ENCODE measurements at places on chromosomes 4 and X.

DNA sequence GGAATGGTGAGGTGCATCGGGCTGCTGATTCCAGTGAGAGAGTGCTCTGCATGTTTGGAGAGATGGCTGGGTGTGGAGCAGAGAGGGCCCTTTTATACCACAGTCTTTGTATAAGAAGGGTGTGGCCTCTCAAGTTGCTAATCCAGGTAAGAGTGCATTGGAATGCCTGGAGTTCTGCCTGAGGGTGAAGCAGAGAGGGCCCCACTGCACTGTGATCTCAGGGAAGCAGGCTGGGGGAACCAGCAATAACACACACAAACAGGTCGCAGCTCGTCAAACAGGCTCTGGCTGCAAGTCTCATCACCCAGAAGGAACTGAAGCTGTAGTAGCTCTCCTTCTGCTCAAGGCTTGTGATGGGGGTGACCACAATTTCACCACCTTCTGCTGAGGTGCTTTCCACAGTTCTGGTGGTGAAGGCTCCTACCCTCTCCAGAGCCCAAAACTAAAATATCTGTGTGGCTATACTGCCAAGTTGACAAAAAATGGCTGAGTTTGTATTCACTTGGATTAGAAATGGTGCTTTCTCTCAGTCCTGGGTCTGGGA lies 687.4 kb upstream of the HS3ST1 start:
- DNase-seq, result no peak

DNA sequence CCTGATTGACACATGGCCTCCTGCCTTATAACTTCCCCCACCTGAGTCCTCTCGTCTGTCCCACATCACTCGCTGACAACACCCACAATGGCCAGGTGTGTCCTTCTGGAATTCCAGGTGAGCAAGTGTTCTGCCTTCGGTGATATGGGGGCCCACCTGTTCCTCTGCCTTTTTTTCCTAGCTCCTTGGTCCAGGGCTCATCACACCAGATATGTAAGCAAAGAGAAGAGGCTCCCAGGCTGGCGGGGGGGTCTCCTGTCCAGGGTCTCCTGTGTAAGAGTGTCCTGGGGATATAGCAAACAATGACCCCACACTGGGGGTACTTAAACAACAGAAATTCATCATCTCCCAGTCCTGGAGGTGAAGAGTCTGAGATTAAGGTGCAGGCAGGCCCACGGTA lies 25.2 kb downstream of the P2RY8 start:
- DNase-seq, result no peak

DNA sequence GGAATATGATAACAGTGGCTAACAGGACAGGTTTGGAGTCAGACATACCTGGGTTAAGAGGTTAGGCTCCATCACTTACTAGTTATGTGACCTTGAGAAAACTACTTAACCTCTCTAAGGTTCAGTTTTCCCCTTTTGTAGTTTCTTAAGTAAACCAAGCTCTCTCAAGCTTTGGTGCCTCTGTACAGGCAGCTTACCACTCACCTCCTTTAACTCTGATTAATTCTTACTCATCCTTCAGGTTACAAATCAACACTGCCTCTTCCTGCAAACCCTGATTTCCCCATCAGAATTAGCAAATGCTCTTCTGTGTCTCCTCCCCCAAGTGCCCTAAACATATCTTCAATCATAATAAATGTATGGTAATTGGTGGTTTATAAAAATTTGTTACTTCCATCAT lies 3.5 kb upstream of the SERTM2 start:
- DNase-seq, result no peak

DNA sequence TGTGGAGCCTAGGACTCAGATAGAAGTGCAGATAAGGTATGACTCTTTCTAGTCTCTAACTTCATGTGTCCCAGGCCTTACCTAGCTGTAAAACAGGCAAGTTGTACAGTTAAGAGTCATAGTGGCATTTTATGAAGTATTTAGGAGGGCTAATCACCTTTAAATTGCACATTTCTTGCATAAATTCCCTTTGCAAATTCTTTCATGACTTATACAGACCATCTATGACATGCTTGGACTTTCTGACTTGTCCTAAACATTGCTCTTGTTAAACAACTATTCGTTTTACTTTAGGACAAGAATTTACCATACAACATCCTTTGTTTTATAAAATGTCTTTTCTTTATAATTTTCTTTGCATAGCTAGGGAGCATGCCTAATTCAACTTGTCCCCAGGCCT lies 7.8 kb upstream of the RRAGB start:
- no peak for DNase-seq

DNA sequence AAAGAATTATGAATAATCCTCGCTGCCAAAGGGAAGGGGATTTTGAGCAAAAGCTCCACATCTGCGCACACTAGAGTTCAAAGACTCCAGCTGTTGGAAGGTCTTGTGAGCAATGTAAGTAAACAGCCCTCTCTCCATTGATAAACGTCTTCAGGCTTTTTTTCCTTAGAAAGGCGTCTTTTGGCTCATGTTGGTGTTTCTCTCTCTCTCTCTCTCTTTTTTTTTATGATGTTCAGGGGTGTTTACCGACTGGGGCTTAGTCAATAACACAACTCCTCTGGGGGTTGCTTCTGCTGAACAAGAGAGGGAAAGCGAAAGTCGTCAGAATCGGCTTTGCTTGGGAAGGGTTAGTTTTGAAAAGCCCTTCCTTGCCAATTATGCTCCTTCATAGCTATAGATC lies 53.2 kb upstream of the C1QTNF7 start:
- DNase-seq, result no peak

DNA sequence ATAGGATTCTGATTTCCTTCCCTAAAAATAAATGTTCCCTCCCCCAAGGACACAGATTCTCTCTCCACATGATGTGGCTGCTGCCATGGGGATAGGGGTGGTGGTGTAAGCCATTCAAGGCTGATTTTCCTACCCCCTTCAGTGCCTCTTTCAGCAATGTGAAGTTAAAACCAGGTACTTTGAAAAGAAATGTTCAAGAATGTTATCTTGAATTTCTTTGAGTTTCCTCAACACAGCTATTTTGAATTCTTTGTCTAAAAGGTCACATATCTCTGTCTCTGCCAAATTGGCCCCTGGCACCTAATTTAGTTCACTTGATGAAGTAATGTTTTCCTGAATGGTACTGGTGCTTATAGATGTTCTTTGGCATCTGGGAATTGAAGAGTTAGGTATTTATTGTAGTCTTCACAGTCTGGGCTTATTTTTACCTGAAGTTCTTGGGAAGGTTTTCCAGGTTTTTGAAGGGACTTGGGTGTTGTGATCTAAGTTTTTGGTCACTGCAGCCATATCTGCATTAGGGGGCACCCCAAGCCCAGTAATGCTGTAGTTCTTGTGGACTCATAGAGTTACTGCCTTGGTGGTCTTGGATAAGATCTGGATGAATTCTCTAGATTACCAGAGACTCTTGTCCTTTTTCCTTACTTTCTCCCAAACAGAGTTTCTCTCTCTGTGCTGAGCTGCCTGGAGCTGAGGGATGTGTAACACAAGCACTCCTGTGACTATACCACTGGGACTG lies 7.6 kb upstream of the DIPK2B start:
- DNase-seq, result no peak

GRCh38 chr4:54050214-54050904 lies 14.0 kb downstream of the CHIC2 start:
- no peak for DNase-seq

- no peak for DNase-seq
These were observed 89.9 kb downstream of the FTHL17 start for GRCh38 chrX:30981968-30982367.

- no peak for DNase-seq
These were observed 105.1 kb downstream of the CLDN22 start for GRCh38 chr4:183214912-183215488.

- no peak for DNase-seq
These were observed 66.2 kb upstream of the SLC7A11 start for GRCh38 chr4:138308356-138308755.

DNA sequence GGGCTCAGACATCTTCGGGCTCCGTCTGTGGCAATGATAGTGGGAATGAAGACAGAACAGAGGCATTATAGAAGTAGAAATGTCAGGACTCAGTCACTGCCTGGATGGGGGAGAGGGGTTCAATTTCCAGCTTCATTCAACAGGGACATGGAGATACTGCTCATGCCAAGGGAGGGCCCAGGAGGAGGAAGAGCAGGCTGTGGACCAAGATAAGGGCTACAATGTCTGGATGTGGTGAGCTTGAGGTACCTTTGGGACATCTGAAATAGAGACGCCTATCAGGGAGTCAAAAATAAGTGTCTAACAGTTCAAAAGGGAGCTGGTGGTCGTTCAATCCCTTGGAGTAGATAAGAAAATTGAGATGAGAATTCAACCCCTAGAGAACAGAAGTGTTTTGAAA lies 34.5 kb downstream of the ELF4 start:
- no peak for DNase-seq

- DNase-seq, result no peak
These were observed 14.9 kb downstream of the VBP1 start for GRCh38 chrX:155231163-155231562.

- no peak for DNase-seq
These were observed 73.9 kb downstream of the INTS12 start for GRCh38 chr4:105634402-105635080.

DNA sequence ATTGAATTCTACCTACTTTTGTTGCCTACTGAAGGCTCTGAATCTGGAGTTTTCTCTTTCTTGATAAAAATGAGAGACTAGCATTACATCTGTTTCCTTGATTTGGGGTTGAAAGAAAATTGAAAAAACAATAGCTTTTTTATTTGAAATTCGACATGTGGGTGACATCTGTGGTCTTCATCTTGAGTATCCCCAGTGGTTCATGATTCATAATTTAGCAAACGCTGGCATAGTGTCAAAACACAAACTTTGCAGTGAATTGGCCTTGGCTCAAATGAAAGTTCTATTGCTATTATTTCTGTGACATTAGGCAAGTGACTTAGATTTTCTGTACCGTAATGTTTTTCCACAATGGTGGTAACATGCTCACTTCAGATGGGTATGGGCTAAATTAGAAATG lies 747.6 kb downstream of the PCDH7 start:
- DNase-seq, result no peak

- DNase-seq, result no peak
These were observed 15.0 kb upstream of the SULT1B1 start for GRCh38 chr4:69775321-69775867.

GRCh38 chr4:99463566-99463965 lies 28.4 kb upstream of the ADH7 start:
- DNase-seq, result no peak

GRCh38 chr4:72275381-72275780 lies 243.6 kb downstream of the NPFFR2 start:
- DNase-seq, result no peak

- peak; percentile 47 for DNase-seq
These were observed 169.0 kb upstream of the BCOR start for GRCh38 chrX:40266490-40267333.

- DNase-seq, result no peak
These were observed 362.4 kb downstream of the ARHGAP24 start for GRCh38 chr4:85837439-85837733.

- DNase-seq, result no peak
These were observed 38.2 kb upstream of the TMPRSS11B start for GRCh38 chr4:68283714-68284113.

GRCh38 chr4:100576570-100576969 lies 58.7 kb upstream of the EMCN start:
- DNase-seq, result no peak

GRCh38 chr4:53563824-53564223 lies 27.5 kb downstream of the LNX1 start:
- no peak for DNase-seq

- DNase-seq, result no peak
These were observed 27.9 kb upstream of the SPP1 start for GRCh38 chr4:87947381-87948160.

DNA sequence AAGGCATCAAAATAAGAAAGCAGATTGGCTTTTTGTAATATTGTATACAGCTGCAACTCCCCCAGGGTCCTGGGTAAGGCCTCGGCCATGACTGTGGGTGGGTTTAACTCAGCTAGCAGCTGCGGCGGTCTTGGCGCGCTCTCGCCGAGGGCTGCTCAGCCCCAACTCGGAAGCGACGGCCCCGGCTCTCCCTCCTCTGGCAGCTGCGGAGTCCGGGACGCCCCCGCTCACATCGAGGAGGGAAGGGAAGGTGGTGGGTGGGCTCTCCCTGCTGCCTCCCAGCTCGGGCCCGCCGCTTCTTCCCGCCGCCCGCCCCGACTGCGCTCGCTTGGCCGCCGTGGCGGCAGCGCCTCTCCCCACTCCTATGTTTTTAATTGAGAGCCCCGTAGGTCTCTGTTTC lies 51.2 kb downstream of the GPR50 start:
- DNase-seq, result no peak

- DNase-seq, result no peak
These were observed 24.5 kb upstream of the PJA1 start for GRCh38 chrX:69189576-69190371.

- DNase-seq, result no peak
These were observed 15.3 kb downstream of the USP46 start for GRCh38 chr4:52643785-52644244.

DNA sequence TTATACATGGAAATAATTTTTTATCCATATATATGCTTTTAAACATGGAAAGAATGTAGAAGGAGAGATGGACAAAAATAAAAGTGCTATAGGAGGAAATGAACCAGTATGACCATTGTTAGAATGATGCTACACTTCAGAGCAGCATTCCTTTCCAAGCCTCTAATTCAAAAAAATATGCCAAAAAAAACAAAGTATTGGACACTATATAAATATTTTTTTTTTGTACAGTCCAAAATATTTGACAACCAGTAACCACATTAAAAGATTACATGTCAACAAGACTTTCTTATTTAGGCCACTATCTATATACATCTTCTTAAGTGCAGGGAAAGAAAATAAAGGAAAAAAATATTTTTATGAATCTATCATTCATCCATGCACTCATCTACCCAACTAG lies 198.6 kb downstream of the LRBA start:
- no peak for DNase-seq

GRCh38 chr4:4752025-4752424 lies 107.4 kb upstream of the MSX1 start:
- DNase-seq, result no peak

- DNase-seq, result no peak
These were observed 3.4 kb upstream of the SCD5 start for GRCh38 chr4:82801910-82802521.

DNA sequence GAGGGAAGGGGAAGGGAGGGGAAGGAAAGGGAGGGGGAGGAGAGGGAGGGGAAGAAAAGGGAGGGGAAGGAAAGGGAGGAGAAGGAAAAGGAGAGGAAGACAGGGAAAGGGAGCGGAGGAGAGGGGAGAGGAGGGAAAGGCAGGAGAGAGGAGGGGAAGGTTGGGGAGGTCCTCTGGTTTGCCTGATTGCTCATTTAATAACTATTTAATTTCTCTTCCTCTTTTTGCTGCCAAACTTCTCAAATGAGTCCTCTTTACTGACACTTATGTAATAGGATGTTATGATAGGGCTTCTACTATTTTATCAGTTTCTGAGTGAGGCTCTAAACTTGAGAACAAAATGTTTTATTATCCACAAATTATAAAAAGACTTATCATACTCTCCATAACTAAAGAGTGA lies 35.4 kb upstream of the PPA2 start:
- DNase-seq, result no peak

DNA sequence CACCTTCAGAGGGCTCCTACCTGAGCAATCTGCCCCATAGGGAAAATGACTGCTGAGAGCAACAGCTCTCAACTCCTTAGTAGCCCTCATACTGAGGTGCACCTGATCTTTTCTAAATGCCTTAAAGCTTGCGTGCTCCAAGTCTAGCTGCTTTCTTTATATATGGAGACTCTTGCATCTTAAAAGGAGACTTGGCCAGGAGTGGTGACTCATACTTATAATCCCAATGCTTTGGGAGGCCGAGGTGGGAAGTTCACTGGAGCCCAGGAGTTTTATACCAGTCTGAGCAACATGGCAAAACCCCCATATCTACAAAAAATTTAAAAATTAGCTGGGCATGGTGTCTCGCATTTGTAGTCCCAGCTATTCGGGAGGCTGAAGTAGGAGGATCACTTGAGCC lies 78.1 kb upstream of the TRIM2 start:
- DNase-seq, result no peak

Measured in stimulated activated CD4-positive, alpha-beta T cell treated with anti-CD3 and anti-CD28 coated beads, Interleukin-12 subunit alpha, Interleukin-12 subunit beta, amount 100 ng/mL, for 24 hours (primary cell).